ENCODE measurements at places on chromosomes 5 and 9.

GRCh38 chr9:70044490-70045307 lies 1.1 kb downstream of the MAMDC2 start:
- no peak for DNase-seq

GRCh38 chr9:129918296-129918950 lies 83.2 kb downstream of the USP20 start:
- no peak for DNase-seq

- DNase-seq, result no peak
Observed at GRCh38 chr5:10478436-10478835, 36.8 kb downstream of the ROPN1L start.

DNA sequence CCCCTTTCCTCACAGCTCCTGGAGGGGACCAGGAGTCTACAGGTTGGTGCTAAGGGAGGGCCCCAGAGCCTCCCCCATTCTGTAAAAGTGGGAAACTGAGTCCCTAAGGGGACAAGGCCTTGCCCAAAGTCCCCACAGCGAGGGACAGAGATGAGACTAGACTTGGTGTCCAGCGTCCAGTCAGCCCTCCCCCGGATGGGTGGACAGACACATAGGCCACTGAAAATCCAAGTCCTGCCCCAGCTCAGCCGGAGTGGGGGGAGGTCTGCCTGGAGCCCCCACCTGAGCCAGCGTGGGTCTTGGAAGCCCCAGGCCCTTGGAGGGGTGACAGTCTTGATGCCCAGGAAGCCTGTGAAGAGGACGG lies 5.2 kb downstream of the BARHL1 start:
- no peak for DNase-seq

GRCh38 chr5:177440990-177441780 lies 5.4 kb upstream of the PRR7 start:
- no peak for DNase-seq

DNA sequence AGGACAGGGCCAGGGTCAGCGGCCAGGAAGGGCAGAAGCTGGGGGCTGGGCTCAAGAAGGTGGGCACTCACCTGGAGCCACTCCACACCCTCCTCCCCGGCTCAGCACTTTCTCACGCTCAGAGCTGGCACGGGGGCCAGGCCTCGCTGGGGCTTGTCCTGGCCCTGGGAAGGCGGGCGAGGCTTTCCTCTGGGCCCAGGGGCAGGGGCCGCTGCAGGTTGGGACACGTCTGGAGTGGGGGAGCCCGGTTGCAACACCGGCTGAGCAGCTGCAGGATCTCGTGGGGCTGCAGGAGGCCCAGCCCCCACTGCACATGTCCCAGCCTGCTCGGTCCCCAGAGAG lies 38.9 kb upstream of the EGFL7 start:
- no peak for DNase-seq

GRCh38 chr5:95754545-95754944 lies 23.4 kb downstream of the RHOBTB3 start:
- no peak for DNase-seq
